Heart left ventricle (tissue), 16 donors: ENCODE measurements at places on chromosomes 5 and 9.

DNA sequence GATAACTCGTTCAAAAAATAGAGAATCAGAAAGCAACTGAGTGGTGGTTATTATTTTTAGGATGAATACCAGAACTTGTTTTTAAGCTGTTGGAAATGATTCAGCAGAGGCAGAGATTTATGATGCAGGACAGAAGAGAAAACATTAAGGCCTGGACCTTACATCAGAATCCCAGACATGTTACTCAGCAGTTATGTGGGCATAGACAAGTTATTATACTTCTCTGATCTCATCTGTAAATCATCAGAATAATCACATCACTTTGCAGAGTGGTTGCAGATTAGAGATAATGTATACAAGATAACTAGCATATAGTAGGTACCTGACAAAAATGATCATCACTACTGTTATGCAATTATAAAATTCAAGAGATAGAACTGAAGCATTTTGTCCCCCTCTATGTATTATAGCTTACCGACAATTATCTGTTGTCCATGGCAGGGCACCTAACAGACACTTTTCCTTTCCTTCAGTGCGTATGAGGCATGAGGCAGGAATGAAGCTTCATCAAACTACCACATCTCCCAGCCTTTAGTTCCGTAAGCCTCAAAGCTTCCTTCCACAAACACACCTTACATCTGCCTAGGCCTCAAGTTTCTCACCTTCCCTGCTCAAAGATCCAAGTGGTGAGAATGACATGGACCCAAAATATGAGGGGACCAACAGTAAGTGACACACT is 165.9 kb downstream of the DENND1A start:
- DNase-seq, result no peak

GRCh38 chr5:123358751-123359150 is 64.5 kb downstream of the CEP120 start:
- DNase-seq, result no peak

GRCh38 chr9:4661165-4661564 is 929 bp upstream of the PLPP6 start:
- DNase-seq, result no peak

GRCh38 chr5:78546276-78546996 is 102.1 kb downstream of the LHFPL2 start:
- no peak for DNase-seq

- DNase-seq, result no peak
These were observed 2.1 kb downstream of the BRINP1 start for GRCh38 chr9:119366909-119367682.

DNA sequence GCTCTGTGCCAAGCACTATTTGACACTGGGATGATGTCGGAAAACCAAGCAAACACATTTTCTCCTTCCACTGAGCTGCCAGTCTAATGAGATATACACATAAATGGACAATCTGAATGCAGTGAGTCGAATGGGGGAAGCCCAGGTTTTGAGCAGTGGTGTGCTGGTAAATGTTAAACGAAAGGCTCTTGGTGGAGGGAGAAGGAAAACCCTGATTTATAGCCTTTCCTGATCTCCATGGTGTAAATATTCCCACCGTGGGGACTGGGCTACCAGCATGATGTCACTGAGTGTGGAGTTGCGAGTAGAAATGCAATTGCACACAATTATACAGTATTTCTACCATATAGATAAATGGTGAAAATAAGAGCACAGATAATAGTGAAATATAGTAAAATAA is 5.0 kb upstream of the GSN start:
- DNase-seq, result no peak

- no peak for DNase-seq
These were observed 741.3 kb upstream of the CTNND2 start for GRCh38 chr5:12645582-12645981.
